ENCODE measurements at places on chromosomes 1 and 21.

DNA sequence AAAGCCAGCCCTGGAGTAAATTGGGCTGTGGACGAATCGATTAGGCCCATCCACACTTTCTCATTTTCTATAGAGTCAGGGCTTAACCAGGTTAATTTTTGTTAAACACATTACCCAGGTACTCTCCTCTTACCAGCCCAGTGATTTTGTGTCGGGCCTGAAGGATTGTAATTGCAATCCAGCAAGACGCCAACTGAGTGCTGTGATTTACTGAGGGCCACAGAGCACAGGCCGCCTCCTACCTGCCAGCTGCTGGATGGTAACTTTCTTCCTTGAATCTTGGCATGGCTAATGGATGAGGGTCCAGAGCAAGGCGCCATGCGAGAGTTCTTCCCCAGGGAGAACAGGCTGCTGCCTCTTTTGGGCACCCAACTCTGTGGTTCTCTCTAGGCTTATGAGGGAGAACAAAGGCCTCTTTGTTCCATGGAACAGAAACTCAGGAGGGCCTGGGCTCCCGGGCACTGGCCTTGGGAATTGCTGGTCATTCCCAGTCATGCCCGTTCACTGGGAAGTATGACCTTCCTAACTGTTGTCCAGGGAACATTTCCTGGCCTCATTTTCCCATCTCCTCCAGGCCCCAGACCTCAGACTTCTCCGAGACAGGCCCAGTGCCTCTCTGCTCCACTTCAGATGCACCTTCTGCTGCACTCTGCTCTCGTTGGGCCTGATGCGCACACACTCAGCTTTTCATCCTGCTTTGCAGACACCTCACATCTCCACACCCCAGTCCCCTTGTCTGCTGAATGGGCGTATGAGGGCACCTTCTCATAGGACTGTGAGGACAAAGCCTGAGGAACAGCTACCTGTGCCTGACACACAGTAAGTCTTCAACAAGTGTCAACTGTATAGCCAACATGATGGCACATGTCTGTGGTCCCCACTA is 57.3 kb downstream of the SYF2 start:
- no peak for DNase-seq

- peak; percentile 31 for DNase-seq
Observed at GRCh38 chr1:183159960-183160359, 26.1 kb upstream of the LAMC2 start.

- peak; percentile 43 for DNase-seq
Observed at GRCh38 chr1:118960567-118961136, 27.5 kb downstream of the TBX15 start.

GRCh38 chr1:154557248-154557938 is 1.1 kb downstream of the UBE2Q1 start:
- no peak for DNase-seq

DNA sequence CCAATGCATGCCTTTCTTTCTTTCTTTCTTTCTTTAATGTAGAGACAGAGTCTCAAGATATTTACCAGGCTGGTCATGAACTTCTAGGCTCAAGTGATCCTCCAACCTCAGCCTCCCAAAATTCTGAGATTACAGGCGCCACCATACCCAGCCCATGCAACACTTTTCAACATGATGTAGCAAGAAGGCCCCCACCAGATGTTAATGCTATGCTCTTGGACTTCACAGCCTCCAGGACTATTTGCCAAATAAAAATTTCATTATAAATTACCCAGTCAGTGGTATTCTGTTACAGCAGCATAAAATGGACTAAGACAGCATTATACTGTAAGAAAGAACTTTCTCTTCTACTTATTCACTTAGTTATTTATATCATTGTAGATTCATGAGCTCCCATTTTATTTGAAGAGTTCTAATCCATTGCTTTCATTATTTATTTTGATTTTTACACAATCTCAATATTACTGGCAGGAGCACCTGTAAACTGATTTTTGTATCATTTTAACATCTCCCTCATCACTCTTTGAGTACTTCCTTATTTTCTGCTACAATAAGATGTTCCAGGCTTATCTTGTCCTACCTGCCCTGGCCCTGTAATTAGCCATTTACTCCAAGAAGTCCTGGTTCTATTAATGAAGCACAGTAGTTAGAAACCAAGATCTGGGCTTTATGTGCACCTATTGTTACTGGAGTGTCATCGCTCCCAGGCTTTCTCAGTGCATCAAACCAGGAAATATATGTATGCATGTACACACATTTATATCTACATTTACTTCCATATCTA is 4.8 kb upstream of the RCSD1 start:
- DNase-seq, result no peak

- no peak for DNase-seq
Observed at GRCh38 chr1:180566026-180566425, 7.3 kb downstream of the OVAAL start.

GRCh38 chr1:162349635-162350330 is 26.9 kb downstream of the SPATA46 start:
- DNase-seq, result peak; percentile 64

GRCh38 chr1:42942444-42942843 is 16.2 kb downstream of the SLC2A1 start:
- no peak for DNase-seq

DNA sequence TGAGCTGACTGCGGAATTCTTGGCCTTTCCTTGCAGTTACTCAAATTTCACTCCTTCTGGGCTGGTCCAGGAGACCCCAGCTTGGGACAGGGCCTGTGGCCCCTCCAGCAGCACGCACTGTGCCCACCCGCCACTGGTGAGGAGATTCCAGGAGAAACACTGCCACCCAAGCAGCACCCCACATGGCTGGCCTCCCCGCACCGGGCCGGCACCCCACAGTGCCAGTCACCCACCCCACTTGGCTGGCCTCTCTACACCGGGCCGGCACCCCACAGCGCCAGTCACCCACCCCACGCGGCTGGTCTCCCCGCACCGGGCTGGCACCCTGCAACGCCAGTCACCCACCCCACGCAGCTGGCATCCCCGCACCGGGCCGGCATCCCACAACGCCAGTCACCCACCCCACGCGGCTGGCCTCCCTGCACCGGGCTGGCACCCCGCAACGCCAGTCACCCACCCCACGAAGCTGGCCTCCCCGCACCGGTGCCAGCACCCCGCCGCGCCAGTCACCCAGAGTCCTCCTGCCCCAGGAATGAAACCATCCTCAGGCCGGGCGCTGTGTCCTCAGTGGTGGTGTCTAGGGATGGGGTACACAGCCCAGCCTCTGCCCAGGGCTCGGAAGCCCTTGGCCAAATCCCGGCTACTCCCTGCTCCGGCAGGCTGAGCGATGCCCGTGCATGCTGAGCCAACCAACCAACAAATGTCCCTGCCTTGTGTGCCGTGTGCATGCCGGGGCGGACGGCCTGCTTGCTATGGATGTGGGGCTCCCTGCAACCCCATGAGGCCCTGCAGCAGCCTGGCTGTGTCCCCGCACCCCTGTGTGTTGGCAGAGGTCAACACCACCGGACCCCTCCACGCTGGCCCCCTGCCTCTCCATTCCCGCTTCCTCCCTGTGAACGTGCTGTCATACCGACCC is 38.6 kb upstream of the TSPEAR start:
- DNase-seq, result no peak

DNA sequence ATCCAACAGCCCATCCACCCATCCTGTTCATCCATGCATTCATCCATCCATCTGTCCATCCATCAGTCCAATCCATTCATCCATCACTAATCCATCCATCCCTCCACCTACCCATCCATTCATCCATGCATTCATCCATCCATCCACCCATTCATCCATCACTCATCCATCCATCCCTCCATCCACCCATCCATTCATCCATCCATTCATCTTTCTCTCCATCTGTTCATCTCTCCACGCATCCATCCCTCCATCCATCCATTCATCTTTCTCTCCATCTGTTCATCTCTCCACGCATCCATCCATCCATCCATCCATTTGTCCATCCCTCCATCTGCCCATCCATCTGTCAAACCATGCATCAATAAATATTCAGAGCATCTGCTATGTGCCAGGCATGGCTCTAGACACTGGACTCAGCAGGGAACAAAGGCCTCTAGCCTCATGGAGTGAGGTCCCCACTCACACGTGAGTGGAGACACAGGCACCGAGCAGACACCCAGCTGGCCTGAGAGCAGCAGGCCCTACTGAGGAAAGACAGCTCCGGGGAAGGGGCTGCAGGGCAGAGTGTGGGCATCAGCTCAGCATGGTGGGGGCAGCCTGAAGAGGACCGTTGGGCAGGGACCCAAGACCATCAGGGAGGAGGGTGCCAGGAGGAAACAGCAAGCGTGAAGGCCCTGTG is 9.6 kb downstream of the KRTAP10-1 start:
- DNase-seq, result no peak

GRCh38 chr1:116510361-116510760 is 60.5 kb downstream of the CD58 start:
- DNase-seq, result no peak

DNA sequence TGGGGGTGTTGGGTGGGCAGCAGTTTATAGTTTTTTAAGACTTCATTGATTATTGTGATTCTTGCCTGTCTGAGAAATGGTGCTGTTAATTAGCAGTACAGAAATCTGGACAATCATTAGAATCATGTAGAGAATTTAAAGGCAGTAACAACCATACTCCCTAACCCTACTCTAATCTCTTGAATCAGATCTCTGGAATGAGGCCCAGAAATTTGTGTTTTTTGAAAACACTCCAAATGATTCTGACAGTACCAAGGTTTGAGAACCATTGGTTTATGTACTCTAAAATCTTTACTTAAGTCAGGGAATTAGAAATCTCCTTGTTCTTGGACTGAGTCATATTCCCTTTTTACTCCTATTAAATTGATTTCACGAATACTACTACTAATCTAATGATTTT is 24.0 kb downstream of the FNBP1L start:
- peak; percentile 23 for DNase-seq

DNA sequence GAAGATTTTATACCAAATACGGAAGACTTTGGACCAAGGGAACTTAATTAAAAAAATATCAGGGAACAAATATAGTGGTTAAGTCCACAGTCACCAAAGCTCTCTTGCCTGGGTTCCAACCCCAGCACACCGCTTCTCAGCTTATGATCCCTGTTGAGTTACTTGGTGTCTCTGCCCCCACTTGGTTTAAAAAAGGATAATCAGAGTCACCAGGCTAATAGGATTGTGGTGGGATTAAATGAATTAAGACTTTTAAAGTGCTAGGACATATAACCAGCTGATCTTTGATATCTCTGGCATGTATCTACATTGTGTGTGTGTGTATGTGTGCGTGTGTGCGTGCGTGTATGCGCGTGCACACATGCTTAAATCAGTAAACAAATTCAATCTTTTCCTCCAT is 474.7 kb upstream of the DAB1 start:
- DNase-seq, result no peak

DNA sequence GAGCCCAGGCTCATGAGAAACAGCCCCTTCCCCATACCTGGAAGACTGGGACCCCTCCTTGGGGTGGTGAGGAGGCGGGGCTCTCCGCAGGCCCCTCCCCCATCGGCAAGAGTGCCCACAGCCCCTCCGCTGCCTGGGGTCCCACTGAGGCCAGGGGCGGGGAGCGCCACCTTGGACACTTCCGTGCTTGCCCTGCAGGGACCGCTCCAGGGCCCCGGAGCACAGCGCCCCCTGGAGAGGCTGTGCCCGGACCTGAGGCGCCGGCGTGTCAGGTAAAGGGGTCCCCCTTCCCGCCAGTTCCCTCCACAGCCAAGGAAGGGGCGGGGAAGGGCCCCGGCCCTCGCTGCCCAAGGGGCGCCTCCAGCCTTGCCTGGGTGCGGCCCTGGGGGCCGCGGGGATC is 21.5 kb downstream of the INAVA start:
- no peak for DNase-seq

DNA sequence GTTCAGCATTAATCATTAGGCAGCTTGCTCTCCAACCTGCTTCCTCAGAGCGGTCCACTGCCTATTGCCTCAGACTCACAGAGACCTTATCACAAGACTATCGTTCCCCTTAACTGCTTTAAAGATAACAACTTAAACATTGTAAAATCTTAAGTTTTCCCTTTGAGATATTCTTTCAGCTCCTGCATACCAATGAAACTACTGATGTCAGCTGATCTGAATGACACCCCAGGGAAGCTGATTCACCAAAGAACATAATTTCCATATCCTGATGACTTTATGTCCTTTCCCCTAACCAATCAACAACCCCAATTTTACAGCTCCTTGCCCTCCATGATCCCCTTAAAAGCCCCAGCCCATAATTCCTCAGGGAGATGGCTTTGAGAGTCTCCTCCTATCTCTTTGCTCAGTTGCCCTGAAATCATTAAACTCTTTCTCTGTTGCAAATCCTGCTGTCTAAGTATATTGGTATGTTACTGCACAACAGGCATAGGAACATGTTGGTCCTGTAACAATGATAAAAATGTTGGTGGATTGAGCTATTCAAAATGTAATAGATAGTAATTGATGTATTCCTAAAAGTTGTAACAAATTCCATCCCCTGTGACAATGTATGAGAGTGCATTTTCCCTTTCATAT is 621.4 kb upstream of the RGS18 start:
- no peak for DNase-seq

DNA sequence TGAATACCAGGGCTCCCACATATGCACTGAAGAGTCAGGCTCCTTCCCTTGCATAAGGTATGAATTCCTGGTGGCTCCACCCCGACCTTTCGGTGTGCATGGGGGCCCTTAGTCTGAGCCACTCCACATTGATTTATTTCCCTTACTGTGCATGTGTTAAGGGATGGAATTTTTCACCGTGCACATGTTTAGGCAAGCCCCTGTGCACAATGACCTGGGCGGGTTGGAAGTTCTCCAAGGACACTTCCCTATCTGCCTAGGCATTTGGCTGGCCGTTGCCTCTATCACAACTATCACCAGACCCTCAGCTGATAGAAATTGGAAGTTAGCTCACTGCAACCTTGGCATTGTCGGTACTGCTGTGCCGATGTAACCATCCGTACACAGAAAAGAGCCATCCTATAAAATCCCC is 9.7 kb downstream of the S100A6 start:
- no peak for DNase-seq

GRCh38 chr1:18474559-18475175 is 6.1 kb upstream of the KLHDC7A start:
- no peak for DNase-seq

GRCh38 chr1:26029864-26030481 is 8.4 kb downstream of the EXTL1 start:
- no peak for DNase-seq

DNA sequence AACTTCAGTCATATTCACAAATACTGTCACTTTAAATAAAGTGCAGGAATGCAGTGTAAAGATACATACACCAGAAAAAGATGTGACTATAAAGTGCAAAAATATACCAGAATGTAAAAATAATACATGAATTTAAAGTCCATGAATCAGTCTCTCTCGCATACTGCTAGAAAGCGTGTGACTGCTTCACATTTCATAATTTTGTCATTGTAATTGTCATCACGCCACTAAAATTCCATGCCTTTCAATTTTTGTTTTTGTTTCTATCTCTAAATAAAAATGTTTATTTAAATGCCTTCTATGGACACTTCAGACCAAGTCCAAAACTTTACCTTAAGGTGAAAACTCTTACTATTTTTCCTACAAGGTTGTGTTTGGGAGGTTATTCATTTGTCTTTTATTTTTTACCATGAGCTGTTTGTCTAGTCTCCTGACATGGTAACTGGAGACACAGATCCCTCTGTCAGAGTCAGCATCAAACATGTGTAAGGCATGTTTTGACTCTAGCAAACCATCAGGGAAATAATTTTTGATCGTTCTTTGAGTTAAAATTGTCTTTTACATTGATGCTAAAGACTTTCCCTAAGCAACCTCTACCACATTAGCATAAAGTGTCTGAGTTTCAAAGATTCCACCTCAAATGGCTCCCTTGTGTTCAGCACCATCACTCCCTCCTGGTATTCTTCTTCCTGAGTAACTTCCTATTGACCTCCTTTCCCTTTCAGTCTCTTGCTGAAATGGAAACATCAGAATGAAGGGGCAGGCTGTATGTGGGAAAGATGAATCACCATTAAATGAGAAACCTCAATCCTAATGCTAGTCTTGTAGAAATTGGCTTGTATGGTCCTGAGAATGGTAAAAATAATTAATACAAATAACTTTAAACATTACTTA is 14.0 kb upstream of the AIM2 start:
- no peak for DNase-seq
